GM03348 (cell line): ENCODE measurements at places on chromosomes 4 and X.

- no peak for DNase-seq
These were observed 54.4 kb upstream of the LCORL start for GRCh38 chr4:18075823-18076433.

DNA sequence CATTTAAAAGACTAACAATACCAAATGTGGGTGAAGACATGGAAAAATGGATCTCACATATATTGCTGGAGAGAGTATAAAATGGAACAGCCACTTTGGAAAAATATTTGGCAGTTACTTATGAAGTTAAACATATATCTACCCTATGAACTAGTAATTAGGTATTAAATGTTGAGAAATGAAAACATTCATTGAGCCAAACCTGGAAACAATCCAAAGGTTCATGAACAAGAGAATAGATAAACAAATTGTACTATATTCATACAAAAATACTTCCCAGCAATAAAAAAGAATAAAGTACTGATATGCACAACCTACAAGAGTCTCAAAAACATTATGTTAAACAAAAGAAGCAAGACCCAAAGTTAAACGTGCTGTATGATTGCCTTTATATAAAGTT is 4.0 kb upstream of the EGF start:
- DNase-seq: no peak

GRCh38 chrX:103413705-103414387 is 37.5 kb downstream of the BEX3 start:
- DNase-seq: no peak

DNA sequence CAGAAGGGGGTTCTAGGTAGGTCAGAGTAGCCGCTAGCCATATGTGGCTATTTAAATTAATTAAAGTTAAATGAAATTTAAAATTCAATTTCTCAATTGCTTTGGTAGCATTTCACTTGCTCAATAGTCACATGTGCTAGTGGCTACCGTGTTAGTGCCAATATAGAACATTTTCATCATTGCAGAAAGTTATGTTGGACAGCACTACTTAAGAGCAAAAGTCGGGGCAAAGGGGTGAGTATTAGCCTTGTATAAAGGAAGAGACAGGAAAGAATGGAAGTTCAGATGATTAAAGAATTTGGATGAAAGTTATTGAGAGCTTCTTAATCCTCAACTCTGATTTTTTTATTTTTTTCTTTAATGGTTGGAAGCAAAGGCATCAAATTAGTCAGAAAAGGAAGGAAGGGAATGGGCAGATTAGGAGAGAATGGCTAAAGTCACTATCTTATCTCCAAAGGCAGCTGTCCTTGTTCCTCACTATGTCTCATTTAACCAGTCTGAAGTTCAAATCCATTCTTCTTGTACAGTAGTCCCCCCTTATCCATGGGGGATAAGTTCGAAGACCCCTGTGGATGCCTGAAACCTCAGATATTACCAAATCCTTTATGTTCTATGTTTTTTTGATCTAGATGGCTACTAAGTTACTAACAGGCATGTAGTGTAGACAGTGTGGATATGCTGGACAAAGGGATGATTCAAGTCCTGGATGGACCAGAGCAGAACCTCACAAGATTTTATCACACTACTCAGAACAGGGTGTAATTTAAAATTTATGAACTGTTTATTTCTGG is 22.9 kb downstream of the OCIAD1 start:
- DNase-seq: no peak

DNA sequence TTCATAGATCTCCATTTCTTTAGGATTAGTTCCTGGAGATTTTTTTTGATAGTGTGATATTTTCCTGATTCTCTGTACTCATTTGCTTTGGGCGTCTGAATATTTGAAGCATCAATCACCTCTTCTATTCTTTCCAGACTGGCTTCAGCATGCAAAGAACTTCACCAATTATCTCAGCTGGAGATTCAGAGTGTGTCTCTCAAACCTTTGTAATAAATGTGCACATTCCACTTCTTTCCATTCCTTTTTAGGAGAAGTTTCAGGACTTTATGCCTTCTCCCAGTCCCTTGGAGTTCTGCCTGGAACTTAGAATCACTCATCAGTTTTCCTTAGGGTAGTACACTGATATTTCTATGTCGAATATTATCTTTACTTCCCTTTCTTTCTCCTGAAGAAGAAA is 334.8 kb downstream of the TEX13C start:
- no peak for DNase-seq

- no peak for DNase-seq
These were observed 1469.0 kb downstream of the PCDH7 start for GRCh38 chr4:32189130-32189529.

DNA sequence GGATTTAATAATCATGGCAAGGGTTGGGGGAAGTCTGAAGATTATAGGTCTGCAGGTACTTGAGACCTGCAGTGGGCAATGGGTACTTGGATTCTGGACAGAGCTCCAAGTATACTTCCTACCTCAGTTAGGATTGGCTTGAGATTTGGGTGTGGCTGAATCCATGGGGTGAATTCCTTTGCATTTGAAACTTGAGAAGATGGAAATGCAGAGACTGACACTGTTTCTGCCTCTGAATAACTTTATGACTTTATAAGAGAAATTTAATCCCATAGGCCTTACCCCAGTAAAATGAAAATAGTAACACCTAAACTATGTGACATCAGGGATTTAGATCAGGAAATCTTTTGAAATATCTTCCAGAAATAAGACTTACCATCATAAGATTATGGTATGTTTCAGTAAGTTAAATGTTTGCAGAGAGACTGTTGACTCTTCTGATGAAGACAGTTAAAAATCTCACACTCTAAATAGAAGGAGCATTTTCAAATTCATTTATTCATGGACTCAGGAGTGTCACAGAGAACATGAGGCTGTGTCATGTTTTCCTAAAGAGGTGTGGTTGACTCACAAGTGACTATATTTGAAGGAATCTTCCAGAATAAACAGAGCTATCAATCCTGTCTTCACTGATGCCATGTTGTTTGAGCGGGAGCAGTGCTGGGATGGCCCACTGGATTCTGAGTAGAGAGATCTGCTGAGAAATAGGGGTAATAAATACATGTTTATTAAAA is 513.5 kb upstream of the NR3C2 start:
- no peak for DNase-seq

GRCh38 chr4:110518889-110519490 is 43.0 kb downstream of the ENPEP start:
- peak; percentile 21 for DNase-seq

DNA sequence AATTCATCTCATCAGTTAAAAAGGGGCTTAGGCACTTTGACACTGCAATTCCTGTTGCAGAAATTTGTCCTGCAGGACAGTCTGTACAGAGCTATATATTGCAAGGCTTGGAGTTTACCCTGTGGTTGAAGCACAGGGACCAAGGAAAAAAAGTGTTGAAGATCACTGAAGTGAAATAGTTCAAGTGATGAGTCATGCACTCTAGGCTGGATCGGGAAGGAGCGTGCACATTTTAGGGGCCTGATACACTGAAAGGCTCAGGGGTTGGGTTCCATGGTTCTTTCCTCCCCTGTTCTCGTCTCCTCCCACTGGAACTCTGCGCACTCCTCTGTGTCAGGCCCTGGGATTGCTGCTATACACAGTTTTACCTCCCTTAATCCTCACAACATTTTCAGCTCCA is 104.9 kb upstream of the ARMCX2 start:
- DNase-seq: no peak

DNA sequence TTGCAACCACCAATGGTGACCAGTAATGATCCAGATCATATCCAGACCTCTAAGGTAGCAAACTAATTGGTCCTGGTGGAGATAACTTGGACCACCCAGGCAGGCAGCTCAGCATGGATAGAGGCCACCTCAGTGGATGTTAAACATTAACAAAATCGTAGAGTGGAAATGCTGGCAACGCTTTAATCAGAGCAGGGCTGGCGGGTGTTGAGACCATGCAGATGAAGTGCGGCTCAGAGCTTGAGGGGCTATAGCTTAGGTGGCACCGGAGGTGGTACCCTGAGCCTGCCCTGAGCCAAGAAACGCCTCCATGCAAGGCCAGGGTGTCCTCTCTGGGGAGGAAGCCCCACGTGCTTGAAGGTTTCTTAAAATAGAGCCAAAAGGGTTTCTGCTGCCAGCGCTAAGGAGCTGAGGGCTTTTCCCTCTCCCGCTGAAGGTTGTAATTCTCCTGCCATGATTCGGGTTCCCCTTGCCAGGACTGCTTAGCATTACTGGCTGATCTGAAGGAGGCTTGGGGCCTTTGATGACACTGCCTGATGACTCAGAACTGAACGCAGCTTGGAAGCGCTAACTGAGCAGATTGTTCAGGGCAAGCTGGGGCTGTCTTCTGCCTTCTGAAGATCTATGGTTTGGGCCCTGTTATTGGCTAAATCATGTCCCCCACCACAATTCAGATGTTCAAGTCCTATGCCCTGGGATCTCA is 177.8 kb upstream of the ATP6AP2 start:
- DNase-seq: peak; percentile 59

DNA sequence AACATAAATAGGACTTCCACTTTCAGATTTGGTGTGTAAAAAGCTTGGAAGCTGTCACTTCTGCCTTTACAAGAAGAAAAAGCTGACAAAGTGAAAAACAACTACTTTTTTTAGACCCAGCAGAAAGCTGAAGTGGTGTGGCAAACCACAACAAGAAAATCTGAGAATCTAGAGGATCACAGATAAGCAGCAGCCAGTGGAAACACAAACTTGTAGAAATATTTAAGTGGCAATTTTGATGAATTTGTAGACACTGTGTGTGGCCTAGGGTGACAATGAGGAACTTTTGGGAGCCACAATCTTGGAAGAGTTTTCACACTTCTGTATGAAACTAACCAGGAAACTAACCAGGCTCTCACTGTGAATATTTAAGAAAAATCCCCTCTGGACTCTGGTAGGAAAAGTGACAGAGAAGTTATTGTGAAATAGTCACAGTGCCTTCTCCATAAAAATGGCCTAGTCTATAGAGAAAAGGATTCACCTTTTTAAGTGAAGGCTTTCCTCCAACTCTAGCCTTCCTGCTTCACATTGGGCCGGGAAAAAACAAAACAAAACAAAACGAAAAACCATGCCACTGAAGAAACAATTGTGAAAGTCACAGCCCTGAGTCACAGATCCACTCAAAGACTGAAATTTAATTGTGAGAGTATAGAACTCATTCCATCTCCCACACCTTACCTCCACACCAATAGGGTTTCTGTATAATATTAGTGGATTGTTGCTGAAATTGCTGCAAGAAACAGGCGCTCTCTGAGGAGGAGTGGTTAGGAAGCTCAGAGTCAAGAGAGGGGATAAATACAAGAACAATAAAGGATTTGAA is 26.7 kb upstream of the GUCY1A1 start:
- no peak for DNase-seq

GRCh38 chr4:83109480-83110222 is 4.9 kb downstream of the PLAC8 start:
- peak; percentile 76 for DNase-seq

DNA sequence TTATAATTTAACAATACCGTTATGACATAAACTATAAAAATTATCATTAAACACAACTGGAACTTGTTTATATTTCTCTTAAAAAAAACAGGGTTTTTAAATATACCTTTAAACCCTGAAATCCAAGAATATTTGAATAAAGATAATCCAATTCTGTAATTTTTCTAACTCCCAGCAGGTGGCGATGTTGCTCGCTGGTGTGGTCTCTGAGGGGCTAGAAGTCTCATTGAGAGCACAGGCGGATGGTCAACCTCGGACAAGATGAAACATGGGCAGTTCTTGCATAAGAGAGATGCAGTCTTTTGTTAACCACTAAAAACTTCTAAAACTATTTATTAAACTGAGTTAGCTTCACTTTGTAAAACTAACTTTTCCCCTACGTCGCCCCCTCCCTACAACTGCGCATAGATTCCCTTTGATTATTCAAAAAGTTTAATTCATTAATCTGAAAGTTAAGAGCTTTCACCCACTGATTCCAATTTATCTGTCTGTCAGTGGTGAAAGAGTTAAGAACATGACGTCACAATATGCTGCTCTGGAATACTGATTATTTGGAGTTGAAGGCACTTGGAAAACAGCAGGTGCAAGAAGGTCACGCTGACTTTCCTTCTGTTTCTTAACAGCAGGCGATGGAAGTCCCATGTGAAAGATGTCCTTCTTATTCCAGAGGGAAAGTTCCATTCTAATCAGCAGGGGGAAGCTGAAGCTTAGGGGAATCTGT is 29.5 kb downstream of the DMP1 start:
- DNase-seq: peak; percentile 77

- peak; percentile 16 for DNase-seq
These were observed 116.7 kb downstream of the UBE2K start for GRCh38 chr4:39814403-39815185.

DNA sequence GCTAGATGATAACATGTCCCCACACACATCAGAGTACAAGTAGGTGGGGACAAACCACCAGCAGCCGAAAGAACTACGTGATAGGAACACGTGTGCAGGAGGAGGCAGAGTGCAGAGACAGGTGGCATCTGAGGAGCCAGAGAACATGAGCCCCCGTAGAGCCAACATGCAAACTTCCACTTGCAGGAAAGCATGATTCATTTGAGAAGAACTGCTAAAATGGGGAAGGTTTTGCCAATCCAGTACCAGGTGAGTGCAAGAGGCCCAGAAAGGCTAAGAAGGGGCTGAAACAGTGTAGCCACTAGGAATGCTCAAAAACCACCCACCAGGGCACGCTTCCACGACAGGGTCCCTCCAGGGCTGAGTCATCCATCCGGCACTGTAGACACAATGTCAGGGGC is 149.8 kb upstream of the TENM3 start:
- DNase-seq: no peak

DNA sequence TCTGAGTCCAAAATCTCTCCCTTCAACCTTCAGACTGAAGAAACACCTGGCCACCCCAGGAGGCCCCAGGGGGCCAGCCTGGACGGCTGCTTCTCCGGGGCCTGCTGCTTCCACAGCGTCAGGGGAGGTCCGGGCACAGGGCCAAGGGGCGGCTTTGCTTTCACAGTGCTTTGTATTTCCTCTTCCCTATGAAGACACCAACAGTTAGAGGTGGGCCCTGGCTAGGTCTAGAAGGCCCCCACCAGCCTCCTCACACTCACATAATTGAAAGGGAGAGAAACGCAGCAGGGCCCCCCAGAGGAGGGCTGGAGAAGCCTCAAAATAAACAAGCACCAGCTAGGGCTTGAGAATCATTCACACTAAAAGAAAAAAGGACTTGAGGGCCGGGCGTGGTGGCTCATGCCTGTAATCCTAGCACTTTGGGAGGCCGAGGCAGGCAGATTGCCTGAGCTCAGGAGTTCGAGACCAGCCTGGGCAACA is 17.8 kb downstream of the SCD5 start:
- peak; percentile 20 for DNase-seq

GRCh38 chr4:76195326-76195725 is 18.3 kb downstream of the SCARB2 start:
- DNase-seq: no peak

DNA sequence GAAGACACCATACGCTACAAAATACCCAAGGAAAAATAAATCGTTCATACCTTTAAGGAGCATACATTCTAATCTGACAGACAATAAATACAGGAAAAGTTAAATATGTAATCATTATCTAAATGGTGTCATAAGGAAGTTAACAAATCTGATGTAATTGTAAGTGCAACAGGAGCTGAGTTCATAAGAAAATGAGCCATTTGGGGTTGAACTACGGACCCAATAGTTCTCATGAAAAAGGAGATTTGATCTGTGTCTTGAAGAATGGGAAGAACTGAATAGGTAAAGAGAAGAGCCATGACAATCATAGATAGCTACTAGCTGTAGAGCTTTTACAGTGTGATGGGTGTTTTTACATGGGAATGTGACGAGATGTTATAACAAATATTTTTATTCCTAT is 175.6 kb downstream of the ANKRD50 start:
- no peak for DNase-seq

GRCh38 chrX:92232182-92232581 is 453.0 kb downstream of the PCDH11X start:
- no peak for DNase-seq
